ENCODE measurements at places on chromosomes 11 and 22.

- DNase-seq = no peak
Observed at GRCh38 chr11:125397421-125397820, 98.6 kb downstream of the FEZ1 start.

DNA sequence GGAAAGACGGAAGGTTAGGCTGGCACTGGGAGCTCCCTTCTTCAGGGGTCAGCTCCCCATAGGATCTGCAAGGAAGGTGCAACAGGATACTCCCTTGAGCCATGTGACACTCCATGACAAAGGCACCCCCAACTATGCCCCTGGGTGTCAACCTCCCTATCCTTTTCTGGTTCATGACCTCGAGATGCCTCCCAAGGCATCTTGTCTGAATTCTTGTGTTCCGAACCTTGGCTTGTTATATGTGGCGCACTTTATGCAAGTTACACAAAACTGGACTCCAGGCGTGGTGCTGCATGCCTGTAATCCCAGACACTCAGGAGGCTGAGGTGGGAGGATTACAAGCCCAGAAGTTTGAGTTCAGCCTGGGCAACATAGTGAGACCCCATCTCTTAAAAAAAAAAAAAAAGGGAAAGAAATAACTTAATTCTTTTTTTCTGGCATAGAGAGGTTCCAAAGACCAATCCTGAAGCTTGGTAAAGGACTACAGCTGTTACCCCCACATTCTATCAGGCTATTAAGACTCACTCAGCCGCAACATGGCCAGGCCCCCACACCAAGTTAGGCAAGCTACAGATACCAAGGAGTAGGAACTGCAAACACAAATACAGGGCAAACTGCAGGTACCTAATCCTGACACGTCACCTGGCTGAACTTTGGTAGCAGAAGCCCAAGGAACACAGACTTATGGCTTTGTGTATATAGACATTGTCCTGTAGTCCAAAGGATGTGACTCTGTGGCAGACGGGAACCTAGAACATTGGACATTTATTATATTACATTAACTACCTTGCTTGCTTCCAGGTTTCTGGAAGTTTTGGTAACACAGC lies 1.4 kb downstream of the C11orf24 start:
- DNase-seq = no peak

GRCh38 chr22:27124351-27124966 lies 467.1 kb downstream of the MIAT start:
- DNase-seq = no peak

GRCh38 chr11:114154271-114155047 lies 94.9 kb downstream of the ZBTB16 start:
- no peak for DNase-seq

DNA sequence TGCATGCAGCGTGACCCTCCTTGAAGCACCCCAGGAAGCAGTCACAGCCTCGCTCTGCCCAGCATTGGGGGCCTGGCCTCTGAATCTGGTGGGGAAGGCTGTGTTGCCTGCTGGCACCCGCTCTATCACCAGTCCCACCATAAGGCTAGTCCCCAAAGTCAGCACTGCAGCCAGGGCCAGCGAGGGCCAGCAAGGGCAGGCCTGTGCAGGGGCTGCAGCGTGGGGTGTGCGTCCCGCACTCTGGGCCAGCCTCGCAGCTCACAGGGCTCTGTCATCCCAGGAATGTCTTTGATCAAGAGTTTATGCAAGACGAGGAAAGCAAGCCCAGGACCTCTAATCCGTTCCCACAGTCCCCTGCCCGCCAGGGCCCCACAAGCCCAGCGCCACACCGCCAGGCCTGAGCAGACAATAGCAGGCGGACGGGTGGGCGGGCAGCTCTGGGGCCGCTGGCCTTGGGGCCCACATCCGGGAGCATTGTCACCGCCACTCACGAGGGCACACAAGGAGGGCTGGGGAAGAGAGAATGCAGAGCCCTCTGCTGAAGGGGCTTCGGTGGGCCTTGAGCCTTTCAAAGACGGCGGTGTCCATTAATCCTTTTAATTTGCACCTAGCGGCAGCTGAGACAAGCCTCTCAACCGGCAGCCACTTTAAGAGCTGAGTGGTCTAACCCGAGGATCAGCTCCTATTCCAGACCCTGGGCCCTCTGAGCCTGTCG lies 17.1 kb downstream of the LTO1 start:
- DNase-seq = no peak

GRCh38 chr11:19225581-19225980 lies 15.2 kb downstream of the E2F8 start:
- DNase-seq = no peak

DNA sequence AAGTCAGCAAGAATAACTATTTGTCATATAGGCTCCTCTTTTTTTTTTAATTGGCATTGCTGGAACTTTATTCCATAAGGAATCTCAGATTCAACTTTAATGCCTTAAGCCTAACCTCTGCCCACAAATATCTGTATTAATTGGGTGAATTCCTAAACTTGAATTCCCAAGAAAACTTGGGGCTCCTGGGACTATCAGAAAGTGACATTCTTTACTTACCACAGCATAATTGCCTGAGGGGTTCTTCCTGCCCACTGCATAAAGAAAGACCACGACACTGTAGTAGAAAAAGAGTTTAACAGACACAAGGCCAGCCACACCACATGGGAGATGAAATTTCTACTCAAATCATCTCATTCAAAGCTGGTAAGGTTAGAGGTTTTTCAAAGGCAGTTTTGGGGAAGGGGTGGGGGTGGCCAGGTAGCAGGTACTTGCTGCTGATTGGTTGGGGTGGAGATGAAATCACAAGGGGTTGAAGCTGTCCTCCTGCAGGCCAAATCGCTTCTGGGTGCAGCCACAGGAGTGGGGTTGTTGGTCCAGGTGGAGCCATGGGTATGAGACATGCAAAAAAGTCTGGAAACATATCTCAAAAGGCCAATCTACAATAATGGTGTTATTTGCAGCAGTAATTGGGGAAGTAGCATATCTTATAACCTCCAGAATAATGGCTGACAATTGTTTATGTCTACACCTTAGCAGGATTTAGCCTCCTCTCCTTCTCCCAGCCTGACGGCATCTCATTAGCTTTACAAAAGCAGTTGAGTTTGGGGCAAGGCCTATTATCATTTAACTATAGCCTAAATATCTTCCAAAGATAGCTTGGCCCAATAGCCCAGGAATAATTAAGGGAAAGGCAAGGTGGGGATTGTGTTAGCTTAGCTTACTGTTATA lies 4.8 kb upstream of the NLRP10 start:
- DNase-seq = no peak

DNA sequence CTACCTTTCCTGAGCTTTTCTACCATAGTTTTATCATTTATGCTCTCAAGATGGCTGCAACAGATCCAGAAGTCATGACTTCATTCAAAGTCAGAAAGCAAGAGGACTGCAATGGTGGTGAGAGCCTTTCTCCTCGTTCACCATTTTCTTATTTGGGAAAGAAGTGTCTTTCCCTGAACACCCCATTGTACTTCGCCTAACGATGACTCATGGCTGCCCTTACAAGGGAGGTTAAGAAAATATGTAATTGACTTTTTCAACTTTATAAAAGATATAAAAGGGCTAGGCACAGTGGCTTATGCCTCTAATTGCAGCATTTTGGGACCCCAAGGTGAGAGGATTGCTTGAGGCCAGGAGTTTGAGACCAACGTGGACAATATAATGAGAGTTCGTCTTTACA lies 541.7 kb downstream of the METTL15 start:
- DNase-seq = peak; percentile 27

Data from Daoy (cell line).